Occipital lobe (tissue), 3 donors: ENCODE measurements at places on chromosomes 7 and 10. TPM values are rescaled to one million over a fixed set of nuclear protein-coding genes. Genes with fewer than 3 reads are reported as not detected.

The VWA2 gene
- total RNA-seq = 3.6 TPM

The WIPF3 gene
- 5.6 TPM for total RNA-seq

The CCDC3 gene
- total RNA-seq = 12.8 TPM

The SLC26A4 gene
- 15.3 TPM for total RNA-seq

The CLCN1 gene
- under 0.01 TPM for total RNA-seq

The SH2D4B gene
- total RNA-seq = 1.4 TPM

The SPDYE11 gene
- not detected for total RNA-seq

The STK31 gene
- 38.8 TPM for total RNA-seq

The AEBP1 gene
- total RNA-seq = 3.4 TPM

The ALOX5 gene
- 0.62 TPM for total RNA-seq

The ANXA8 gene
- total RNA-seq = not detected

The VAX1 gene
- total RNA-seq = 1.2 TPM

The MSANTD7 gene
- total RNA-seq = 34.3 TPM

The SSMEM1 gene
- total RNA-seq = 0.31 TPM

The STEAP1 gene
- 0.16 TPM for total RNA-seq

The PRPS1L1 gene
- not detected for total RNA-seq

The LMOD2 gene
- total RNA-seq = not detected

The AKR1D1 gene
- total RNA-seq = not detected

The ZNF735 gene
- not detected for total RNA-seq

The ANK3 gene
- 260 TPM for total RNA-seq

The VIPR2 gene
- total RNA-seq = 0.47 TPM

The DDC gene
- total RNA-seq = not detected

The FFAR4 gene
- total RNA-seq = not detected

The ADAM22 gene
- total RNA-seq = 90.6 TPM

The STEAP1B gene
- 1.1 TPM for total RNA-seq

The SPAM1 gene
- not detected for total RNA-seq

The UNC5B gene
- total RNA-seq = 3.9 TPM

The AHR gene
- total RNA-seq = 20.9 TPM

The OGA gene
- total RNA-seq = 349 TPM

The CYP2C8 gene
- 3.4 TPM for total RNA-seq

The MPP7 gene
- total RNA-seq = 1.4 TPM

The APBB1IP gene
- total RNA-seq = 0.94 TPM

The RAPGEF5 gene
- total RNA-seq = 81.4 TPM

The IFIT1B gene
- 2.0 TPM for total RNA-seq

The SHTN1 gene
- total RNA-seq = 54.1 TPM

The GRID2IP gene
- total RNA-seq = 1.2 TPM

The FOXI2 gene
- not detected for total RNA-seq

The NEURL1 gene
- total RNA-seq = 25.1 TPM

The RBP4 gene
- 1.4 TPM for total RNA-seq

The SUGCT gene
- 3.9 TPM for total RNA-seq

The SFRP4 gene
- 1.1 TPM for total RNA-seq

The OSBPL3 gene
- 7.3 TPM for total RNA-seq

The SLC26A5 gene
- total RNA-seq = not detected

The KCNH2 gene
- total RNA-seq = 8.0 TPM

The PLEKHS1 gene
- not detected for total RNA-seq

The ZNF804B gene
- 4.2 TPM for total RNA-seq

The ADIRF gene
- total RNA-seq = not detected

The HOXA5 gene
- not detected for total RNA-seq

The NPFFR1 gene
- 0.31 TPM for total RNA-seq

The GSDME gene
- total RNA-seq = 38.2 TPM

The CCDC146 gene
- total RNA-seq = 15.4 TPM

The LBX1 gene
- not detected for total RNA-seq

The CALML5 gene
- not detected for total RNA-seq

The AKR1C2 gene
- total RNA-seq = 22.6 TPM

The CASTOR2 gene
- total RNA-seq = 63.0 TPM

The ASL gene
- 4.5 TPM for total RNA-seq
